ENCODE measurements at places on chromosomes 7 and 10.

DNA sequence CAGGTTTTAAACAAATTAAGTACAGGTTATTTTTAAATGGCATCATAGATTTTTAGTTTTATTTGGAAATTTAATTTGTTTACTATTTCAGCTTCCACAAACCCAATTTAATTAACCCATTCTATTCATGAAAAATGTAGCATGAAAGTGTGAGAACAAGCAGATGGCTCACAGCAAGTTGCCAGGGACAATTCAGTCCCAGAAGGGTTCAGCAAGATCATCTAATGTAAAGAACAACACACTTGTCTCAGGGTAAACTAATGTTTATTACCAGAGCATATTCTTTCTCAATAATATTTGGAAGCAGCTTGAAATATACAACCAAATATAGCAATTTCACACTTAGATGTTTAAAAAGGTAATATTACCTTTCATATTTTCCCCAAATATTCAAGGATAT, 166.9 kb upstream of the SLC13A1 start:
- DNase-seq = no peak

- DNase-seq = no peak
Measured at GRCh38 chr10:97717627-97718026, 4.1 kb downstream of the MARVELD1 start.

DNA sequence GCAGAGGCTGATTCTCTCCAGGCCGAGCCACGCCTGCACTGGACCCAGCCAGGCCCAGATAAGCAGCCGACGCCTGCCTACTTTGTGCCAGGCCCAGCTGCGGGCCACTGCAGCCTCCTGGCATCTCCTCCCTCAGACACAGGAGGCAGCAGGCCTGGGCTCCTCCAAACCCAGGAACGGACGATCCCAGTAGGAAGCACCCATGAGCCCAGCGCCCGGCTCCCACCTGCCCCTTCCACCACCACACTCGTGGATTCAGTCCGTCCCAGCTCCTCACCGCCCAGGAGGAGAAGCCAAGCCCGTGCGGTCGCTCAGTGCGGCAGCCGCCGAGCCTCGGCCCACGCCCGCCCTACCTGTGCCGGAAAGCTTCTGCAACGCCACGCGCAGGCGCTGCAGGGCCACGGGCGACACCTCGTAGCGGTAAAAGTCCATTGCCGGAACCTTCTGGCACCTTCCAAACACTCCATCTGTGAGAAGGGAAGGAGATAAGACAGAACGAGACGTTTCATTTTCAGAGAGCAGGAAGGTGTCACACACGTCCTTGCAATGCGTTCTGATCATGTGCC, 271.1 kb downstream of the PTPRN2 start:
- DNase-seq = no peak

GRCh38 chr7:15494711-15495110, 67.1 kb downstream of the AGMO start:
- no peak for DNase-seq

- DNase-seq = no peak
Measured at GRCh38 chr7:151724920-151725584, 151.9 kb downstream of the PRKAG2 start.

GRCh38 chr10:79344502-79345195, 2.6 kb upstream of the PPIF start:
- DNase-seq = no peak

GRCh38 chr7:80832006-80832405, 86.8 kb downstream of the SEMA3C start:
- DNase-seq = no peak

- peak; percentile 41 for DNase-seq
Measured at GRCh38 chr10:23343591-23344240, 881 bp downstream of the C10orf67 start.

- DNase-seq = no peak
Measured at GRCh38 chr10:60463746-60464145, 74.1 kb upstream of the ANK3 start.

GRCh38 chr7:8823486-8823885, 390.1 kb downstream of the NXPH1 start:
- no peak for DNase-seq

GRCh38 chr7:147363101-147363500, 1227.5 kb upstream of the C7orf33 start:
- DNase-seq = no peak

GRCh38 chr7:52648872-52649271, 386.6 kb upstream of the POM121L12 start:
- no peak for DNase-seq

DNA sequence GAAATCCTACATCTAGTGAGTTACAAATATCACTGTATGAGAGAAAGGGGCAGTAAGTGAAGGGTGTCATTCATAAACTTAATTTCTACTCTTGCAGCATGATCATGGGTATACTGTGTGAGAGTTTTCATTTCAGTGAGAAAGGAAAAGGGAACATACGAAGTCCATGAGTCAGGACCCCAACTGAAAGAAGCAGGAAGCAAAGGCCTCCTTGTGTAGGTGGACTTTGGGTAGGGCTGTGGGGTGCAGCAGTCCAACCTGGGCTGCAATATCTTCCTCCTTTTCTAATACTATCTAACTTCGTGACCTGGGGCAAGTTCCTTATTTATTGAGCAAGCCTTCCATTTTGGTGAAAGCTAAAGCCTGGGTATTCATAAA, 248.2 kb upstream of the TCF7L2 start:
- DNase-seq = no peak

GRCh38 chr7:17564678-17565212, 266.3 kb downstream of the AHR start:
- DNase-seq = no peak

DNA sequence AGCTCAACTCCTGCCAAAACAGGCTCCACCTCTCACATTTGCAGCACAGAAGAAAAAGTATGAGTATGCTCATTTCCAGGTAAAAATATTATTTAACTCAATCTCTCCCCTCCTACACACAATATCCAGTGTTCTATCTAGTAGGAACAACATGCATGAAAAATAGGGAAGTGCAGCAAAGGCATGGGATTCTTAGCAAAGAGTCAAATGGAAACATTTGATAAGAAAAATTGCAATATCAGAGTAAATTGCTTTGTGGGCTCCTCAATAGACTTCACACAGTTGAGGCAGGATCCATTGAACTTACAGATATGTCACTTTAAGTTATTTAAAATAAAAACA, 150.9 kb downstream of the ANK3 start:
- no peak for DNase-seq

DNA sequence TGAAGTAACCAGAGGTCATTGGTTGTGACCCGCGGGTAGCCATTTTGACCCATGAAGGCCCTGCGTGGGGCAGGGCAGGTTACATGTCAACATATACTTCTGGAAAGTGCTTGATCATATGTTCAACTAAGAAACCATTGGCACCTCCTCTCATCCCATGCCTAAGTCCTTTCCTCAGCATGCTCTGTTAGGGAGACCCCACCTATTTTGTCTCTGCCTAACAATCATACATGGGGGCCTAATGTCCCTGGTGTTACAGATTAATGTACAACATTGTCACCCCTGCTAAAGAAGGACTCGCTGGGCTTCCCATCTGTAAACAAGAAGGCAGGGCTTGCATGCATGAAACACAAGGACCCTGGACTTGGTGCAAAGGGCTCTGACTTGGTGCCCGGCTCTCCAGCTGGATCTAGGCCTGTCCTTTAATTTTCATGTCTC, 133.7 kb upstream of the TNS3 start:
- DNase-seq = no peak

DNA sequence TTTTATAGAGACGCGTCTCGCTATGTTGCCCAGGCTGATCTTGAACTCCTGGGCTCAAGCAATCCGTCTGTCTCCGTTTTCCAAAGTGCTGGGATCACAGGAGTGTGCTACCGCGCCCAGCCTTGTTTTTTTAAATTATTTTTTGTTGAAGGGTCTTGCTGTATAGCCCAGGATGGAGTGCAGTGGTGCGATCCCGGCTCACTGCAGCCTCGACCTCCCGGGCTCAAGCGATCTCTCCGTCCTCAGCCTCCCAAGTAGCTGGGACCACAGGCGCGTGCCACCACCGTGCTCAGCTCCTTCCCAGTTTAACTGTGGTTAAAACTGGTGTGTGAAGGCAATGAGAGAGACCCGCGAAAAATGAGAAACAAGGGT, 11.0 kb upstream of the HNRNPF start:
- DNase-seq = no peak

All from activated T-cell treated with anti-CD3 and anti-CD28 coated beads for 4 hours (primary cell).